ENCODE measurements at places on chromosomes 16 and 17.

- DNase-seq = peak; percentile 67
Observed at GRCh38 chr17:64006361-64007088, 8.4 kb downstream of the PRR29 start.

- DNase-seq = no peak
Observed at GRCh38 chr17:42038221-42038973, 12.0 kb downstream of the C17orf113 start.

GRCh38 chr17:29698019-29698777 is 75.5 kb upstream of the CORO6 start:
- no peak for DNase-seq

DNA sequence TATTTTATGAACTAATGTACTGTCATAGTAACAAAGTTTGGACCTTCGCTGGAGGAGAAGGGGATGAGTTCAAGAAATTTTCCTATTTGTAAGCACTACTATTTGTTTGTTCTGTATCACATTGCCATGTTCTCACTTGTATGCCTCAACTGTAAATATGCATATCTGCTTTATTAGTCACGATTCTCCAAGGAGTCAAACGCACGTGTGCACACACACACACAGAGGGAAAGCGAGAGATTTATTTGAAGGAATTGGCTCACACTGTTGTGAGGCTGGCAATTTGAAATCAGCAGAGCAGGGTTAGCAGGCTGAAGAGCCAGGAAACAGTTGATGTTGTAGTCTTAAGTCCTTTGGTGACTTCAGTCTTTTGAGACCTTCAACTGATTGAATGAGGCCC is 24.9 kb upstream of the MYH2 start:
- DNase-seq = no peak

DNA sequence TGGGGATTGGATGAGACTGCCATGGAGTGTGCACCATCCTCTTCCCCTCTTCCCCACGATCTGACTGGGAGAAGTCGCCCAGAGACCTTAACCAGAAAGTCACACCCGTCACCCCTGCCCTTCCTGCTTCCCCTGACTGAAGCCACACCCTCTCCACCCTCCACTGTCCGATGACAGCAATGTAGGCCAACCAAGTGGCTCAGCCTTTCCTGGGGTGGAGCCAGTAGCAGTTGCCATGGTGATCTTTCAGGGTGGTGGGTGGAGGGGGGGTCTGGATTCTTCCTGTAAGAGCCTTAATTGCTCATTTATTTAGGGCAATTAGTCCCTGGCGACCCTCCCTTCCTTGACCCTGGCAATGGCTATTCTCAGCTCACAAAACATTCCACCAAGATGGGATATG is 37.5 kb upstream of the PHB1 start:
- DNase-seq = no peak

DNA sequence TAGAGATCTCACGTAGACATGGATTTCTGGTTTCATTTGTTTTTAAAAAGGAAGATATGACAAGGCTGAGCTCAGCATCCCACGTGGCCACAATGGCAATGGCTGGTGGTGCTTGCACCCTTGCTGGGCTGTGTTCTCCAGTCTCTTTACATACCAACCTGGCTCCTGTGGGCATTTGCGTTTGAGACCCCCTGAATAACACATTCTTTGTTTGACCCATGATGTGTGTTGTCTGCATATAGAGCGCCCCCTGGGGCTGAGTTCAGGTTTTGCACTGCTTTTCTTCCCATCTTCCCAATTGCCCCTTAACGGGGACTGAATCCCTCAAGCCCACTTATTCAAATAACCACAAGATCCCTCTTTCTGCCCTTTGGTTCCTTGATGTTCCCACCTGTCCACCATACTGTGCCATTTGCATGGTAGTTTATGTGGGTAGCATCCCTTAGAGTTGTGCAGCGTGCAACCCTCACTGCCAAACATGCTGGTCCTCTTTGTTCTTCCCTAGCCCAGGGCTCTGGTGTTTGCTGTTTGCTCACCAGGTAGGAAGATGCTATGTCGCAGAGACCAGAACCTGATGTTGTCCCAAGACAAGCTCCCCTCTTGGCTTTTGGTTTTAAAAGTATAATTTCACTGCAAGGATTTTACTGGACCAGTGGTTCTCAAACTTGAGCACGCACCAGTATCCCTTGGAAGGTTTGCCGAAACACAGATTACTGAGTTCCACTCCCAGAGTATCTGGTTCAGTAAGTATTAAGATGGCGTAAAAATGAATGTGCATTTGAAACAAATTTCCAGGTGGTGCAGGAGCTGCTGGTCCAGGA is 38.5 kb upstream of the NKD1 start:
- no peak for DNase-seq

- no peak for DNase-seq
Observed at GRCh38 chr17:57412520-57413096, 156.3 kb downstream of the MSI2 start.

DNA sequence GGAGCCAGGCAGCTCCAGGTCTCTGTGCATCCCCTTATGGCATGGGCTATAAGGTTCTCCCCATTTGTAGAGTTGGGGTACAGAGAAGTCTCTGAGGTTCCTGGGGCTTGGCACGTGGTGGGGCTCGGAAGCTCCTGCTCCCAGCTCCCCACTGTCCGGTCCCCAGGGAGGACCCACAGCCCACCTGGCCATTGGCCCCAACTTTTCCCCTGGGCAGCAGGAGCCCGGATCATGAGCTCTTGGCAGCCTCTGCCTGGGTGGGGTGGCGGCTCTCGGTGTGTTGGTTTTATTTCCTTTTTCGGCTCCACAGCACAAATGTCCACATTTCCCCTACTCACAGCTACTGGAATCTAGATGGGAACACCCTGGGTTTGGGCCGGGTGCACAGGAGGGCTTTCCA is 30.5 kb downstream of the GSE1 start:
- DNase-seq = no peak

GRCh38 chr16:21702276-21702675 is 38.5 kb downstream of the OTOA start:
- DNase-seq = no peak

DNA sequence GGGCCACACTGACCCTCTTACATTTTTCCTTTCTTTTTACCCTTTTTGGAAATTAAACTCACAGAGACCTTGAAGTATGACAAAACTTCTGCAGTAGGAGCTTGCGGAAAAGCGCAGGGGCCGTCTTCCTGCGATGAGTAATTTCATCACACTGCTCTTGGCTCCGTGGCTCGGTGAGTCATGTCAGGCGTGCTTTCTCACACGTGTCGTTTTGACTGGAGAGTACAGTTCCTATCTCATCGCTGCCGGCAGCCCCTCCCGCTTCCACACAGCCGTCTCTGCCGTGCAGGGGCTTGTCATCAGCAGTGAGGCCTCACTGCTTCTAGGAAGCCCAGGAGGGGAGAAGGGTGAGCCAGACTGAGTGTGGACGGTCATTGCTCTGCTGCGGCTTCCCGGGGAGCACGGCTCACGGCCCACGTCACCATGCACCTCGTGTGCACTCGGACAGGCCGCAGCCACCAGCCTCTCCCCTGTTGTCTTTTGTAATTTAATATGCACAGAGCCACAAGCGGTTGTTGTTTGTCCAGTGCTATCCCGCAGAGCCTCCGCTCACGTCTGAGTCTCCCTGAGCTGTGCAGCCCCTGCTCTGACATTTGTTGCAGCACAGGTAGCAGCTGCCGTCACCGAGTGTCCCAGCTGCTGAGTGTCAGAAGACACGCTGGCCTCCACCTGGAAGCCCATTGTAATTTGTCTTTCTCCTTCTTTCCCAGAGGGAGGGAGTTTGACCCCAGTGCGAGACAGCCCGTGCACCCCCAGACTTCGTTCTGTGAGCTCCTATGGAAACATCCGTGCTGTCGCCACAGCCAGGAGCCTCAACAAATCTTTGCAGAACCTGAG is 99.4 kb upstream of the CHMP6 start:
- DNase-seq = peak; percentile 83

DNA sequence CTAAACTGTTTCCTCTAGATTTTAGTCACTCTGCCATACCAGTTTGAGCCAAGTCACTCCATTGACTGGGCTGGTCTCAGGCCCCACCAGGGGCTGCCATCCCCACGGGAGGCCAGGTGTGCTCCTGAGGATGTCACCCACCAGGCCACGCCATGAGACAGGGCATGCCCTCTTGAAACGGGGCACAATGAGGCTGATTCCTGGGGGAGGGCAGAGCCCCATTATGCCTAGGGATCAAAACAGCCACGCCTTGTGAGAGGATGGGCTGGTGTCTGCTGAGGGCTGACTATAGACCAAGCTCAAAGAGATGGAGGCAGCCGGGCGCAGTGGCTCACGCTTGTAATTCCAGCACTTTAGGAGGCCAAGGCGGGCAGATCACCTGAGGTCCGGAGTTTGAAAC is 21.5 kb downstream of the GINS2 start:
- no peak for DNase-seq

GRCh38 chr16:983044-984030 is 1.8 kb downstream of the SOX8 start:
- DNase-seq = no peak

GRCh38 chr16:22282254-22282892 is 14.8 kb upstream of the POLR3E start:
- no peak for DNase-seq

GRCh38 chr16:62568926-62569325 is 532.7 kb upstream of the CDH8 start:
- no peak for DNase-seq

GRCh38 chr17:49505854-49506253 is 10.8 kb downstream of the NGFR start:
- no peak for DNase-seq

GRCh38 chr17:28896884-28897768 is at the start of gene FLOT2:
Gene FLOT2 (minus strand): TSS chr17:28897733. CDS start chr17:28897574, 159 bp downstream.
- peak; percentile 28 for DNase-seq

GRCh38 chr17:8880466-8880865 is 13.0 kb upstream of the PIK3R6 start:
- no peak for DNase-seq

- no peak for DNase-seq
Observed at GRCh38 chr17:28963055-28963611, 11.8 kb upstream of the PHF12 start.

- DNase-seq = no peak
Observed at GRCh38 chr16:84582958-84583516, 34.8 kb downstream of the COTL1 start.

GRCh38 chr16:85627526-85628264 is 14.6 kb downstream of the GSE1 start:
- DNase-seq = no peak

- DNase-seq = no peak
Observed at GRCh38 chr17:68533887-68534694, 21.9 kb downstream of the PRKAR1A start.

- DNase-seq = no peak
Observed at GRCh38 chr17:82096709-82097183, 1.3 kb downstream of the FASN start.

- DNase-seq = no peak
Observed at GRCh38 chr16:27819881-27820610, 243.5 kb downstream of the GSG1L start.

GRCh38 chr17:76149214-76149613 is 8.2 kb upstream of the FOXJ1 start:
- no peak for DNase-seq

DNA sequence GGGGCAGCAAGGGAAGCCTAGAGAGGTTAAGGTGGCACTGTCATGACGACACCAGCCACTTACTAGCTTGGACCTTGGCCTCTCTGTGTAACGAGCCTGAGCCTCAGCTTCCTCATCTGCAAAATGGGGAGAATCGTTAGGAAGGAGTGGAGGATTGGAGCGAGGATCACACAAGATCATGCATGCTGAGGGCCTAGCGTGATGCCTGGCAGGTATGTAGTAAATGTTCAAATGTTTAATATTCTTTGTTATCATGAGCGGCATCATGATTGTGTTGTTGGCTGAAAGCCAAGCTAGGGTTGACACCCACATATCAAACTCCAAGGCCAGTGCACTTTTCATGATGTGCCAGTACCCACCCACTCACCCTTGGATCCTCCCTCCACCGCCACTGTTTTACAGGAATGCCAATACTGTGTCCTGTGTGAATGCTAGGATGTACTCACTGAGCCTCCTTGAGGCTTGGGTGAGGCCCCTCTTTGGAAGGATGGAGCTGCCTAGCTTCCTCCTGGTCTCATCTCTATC is 192.5 kb downstream of the MSI2 start:
- no peak for DNase-seq

DNA sequence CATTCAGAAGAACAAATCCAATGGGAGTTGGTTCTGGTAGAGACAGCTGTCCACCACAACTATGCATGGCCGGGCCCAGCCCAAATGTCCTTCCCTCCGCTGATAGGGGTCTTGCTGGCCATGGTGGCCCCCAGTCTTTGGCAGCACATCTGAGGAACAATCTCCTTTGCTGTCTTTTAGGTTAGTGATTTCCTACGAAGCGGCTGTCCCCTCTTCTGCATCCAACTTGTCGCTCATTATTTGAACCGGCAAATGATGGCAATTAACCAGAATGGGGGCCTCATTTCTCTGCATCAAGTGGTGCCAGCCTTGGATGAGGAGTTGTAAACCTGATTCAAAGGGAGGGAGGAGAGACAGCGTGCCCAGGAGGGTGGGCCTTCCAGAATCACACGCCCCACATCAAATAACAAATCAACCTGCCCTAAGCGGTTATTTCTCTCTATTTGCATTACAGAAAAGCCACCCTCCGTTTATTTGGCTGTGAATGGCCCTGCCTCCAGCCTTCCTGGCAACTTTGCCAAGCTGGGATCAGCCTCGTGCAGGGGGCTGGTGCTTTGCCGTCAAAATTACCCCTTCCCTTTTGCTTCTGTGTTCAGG is 156.5 kb downstream of the RGS9 start:
- DNase-seq = no peak

GRCh38 chr17:17305281-17305801 is 2.2 kb downstream of the NT5M start:
- DNase-seq = peak; percentile 81

DNA sequence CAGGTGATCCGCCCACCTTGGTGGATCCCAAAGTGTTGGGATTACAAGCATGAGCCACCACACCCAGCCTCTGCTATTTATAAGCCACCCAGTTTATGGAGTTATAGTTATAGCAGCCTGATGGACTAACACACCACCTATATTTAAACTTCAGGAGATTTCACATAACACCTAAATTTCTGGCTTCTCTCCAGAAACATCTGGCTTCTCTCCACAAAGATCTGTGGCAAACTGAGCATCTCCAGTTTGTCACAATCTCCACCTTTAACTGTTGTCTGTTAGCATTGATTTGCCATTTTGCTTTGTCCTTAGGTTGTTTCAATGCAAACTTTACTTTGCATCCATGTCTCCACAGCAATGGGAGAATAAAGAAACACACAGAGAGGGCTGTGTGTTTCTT is 39.6 kb downstream of the GDE1 start:
- DNase-seq = no peak

DNA sequence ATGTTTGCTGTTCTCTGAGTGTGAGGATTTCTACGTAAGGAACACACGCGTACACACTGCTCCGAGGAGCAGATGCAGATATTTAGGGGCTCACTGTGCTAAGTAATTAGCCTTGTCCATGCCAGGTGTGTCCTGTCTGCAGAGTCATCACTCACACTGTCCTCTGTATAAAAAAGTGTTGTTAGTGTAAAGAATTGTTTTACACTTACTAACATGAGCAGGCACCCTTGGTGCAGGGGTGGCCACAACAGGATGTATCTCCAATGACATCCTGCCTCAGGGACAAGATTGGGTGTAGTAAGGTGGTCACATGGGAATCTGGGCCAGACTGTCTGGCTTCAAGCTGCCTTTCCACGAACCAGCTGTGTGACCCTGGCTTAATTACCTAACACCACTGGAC is 63.9 kb downstream of the NDEL1 start:
- DNase-seq = no peak

All from GF-D8 (cell line).